ENCODE measurements at places on chromosomes 4 and X.

GRCh38 chr4:72275381-72275780, 243.6 kb downstream of the NPFFR2 start:
- DNase-seq: no peak

- no peak for DNase-seq
Measured at GRCh38 chr4:187321711-187322110, 598.1 kb upstream of the FAT1 start.

GRCh38 chr4:163736876-163737275, 242.4 kb downstream of the TMA16 start:
- no peak for DNase-seq

GRCh38 chr4:129545599-129546278, 449.8 kb downstream of the C4orf33 start:
- DNase-seq: no peak

DNA sequence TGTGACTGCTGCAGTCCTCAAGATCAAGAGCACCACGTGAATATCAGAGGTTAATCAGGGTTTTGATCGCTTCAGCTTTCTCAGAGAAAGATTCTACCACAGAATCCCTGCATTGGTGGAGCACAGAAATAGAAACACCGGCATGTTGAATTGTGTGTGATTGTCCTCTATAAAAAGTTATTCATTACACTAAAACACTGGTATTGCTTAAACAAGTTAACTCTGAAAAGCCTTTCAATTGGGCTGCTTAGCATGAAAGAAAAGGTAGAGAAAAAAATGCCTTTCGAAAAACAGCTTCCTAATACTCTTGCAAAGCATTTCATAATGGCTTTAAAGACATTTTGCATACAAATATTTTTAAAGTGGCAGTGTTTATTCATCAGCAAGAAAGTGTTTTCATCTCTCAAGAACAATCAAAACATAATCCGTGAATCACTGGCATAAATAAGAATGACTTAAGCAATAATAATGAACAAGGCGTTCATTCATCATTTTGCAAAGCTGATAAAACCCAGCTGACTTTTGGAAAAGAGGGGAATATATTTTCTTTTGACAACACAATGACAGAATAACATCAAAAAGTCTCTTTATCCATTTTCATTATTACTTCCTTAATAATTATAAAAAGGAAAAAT, 61.1 kb downstream of the HELT start:
- no peak for DNase-seq

GRCh38 chrX:113470166-113470565, 629.5 kb upstream of the AMOT start:
- DNase-seq: no peak

DNA sequence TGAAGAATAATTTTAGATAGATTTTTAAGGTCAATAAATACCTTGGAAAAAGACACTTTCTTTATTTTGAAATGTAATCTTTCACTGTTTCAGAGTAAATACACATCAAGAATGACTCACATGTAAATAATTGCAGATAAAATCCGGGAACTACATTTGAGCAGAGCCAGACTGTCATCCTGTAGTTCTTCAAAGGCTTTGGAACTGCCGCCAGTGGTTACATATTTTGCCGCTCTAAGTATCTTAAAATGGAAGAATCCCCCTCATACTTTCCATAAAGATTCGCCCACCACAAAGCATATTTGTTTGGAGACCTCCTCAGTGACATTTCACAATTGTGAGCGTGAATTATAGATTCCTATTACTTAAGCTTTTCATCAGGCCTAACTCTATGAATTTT, 607.8 kb upstream of the ZFP42 start:
- peak; percentile 36 for DNase-seq

DNA sequence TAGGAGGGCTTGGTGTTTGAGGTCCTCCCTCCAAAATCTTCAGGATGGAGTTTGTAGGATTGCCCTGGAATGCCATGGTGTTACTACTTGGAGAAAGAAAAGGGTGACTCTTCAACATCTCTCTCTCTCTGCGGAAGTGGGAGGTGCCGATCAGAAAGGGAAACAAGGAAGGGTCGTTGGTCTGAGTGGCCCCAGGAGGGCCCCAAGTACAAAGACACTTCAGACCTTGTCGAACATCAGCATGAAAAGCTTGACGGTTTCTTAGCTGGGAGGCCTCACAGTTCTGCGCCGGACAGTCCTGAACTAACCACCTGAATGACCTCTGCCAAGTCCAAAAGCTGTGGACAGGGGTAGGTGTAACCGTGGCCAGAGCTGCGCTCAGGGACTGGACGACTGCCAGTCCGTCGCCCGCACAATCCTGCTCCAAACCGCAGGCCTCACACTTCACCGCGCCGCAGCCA, 646 bp upstream of the GSX2 start:
- no peak for DNase-seq

GRCh38 chr4:89723096-89723495, 113.9 kb downstream of the SNCA start:
- DNase-seq: no peak

- DNase-seq: no peak
Measured at GRCh38 chr4:98864560-98864959, 64.4 kb downstream of the EIF4E start.

GRCh38 chr4:142781114-142781513, 65.0 kb downstream of the INPP4B start:
- DNase-seq: no peak

- peak; percentile 23 for DNase-seq
Measured at GRCh38 chr4:13543839-13544605, at the start of gene NKX3-2. Gene NKX3-2 (minus strand): TSS chr4:13544508. CDS start chr4:13544414, 94 bp downstream.

- no peak for DNase-seq
Measured at GRCh38 chr4:81650606-81651242, 179.0 kb upstream of the RASGEF1B start.

DNA sequence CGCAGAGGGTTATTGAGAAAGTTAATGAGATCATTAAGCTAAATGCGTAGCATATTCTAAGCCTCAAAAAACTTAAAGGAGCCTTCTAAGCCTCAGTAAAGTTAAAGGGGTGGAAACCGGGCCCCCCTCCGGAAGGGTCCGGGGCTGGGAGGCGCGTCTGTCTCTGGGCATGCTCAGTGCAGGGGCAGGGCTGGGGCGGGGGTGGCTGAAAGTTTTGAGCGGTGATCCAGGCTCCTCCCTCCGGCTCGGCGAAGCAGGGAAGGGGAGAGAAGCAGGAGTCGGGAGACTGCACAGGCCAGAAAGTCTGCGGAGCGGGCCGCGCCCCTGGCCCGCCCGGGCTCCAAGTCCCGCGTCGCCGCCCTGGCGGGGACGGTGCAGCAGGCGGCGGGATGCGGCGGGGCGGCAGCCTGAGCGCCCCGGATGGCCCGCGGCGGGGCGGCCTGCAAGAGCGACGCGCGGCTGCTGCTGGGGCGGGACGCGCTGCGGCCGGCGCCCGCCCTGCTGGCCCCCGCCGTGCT, at the start of gene EVC:
Gene EVC, plus strand, starts transcription at position 241 of the 518 bp plus-strand sequence. Its CDS starts 180 bp downstream, at position 421.
- DNase-seq: no peak

GRCh38 chr4:60847614-60848013, 352.5 kb upstream of the ADGRL3 start:
- DNase-seq: no peak

DNA sequence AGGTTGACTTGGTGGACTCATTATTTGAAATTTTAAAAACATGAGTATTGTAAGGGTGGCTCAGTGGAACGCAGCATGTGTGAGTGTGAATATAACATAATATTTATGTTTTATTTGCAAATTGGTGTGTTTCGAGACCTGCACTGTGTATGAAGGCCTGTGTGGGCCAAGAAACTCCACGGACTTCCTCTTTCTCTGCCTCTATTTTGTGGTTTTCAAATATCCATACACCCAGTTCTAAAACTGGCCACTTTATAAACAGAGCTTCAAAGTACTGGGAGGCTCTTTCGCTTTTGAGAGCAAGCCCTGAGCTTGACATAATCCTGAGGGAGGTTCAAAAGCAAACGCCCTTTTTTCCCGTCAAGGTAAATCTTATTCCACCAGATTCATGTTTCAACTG, 187.7 kb downstream of the GPAT3 start:
- peak; percentile 84 for DNase-seq

DNA sequence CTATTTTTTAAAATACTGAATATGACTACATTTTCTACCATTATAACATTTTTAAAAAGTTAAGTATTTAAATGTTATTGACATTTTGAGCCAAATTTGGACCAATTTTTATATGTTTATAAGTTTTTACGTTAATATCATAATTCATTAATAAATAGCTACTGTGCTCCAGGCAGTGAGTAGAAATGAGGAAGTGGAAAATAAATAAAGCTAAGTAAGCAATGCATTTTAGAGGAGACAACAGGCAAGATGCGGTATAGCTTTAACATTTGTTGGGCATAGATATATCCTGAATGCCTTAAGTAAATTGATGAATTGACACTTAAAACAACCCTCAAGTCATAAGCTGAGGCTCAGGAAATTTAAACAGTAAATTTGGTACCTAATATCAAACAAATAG, 474.8 kb downstream of the PCDH10 start:
- DNase-seq: peak; percentile 76

DNA sequence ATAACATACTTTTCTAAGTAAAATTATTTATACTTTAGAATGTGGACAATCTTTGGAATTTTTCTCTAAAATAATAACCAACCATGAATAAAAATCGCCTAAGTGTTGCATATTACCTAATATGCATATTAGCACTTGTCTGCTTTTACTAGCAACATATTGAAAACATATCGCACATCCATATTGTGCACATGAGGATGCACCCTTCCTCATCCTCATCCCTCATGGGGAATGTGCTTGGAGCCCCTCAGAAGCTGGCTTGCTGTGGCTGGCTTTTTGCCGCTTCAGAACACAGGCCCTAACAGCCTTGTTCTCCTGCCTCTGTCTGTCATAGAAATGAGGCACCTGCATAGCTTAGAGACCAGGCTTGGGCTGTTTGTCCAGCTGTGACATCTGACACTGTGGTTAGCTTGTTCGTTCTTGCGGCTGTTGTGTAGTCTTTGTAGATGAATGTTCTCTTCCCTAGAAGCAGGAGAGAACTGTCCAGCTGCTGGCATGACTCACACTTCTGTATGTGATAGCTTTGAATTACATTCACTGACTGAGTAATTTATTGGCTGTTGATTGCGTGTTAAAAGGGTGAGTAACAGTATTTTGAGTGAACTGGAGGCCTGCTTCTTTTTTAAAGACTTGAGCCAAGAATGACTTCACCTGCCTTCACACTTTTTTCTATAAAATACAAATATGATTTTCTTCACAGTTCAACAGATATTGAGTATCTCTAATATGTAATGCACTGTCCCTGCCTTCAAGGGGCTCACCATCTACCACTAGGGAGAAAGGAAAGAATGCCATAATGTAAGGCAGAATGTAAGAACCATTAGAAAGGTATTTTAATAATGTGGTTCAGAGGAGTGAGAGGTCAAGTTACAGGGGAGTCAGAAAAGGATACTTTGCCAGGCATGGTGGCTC, 81.9 kb downstream of the HMGB2 start:
- peak; percentile 88 for DNase-seq

DNA sequence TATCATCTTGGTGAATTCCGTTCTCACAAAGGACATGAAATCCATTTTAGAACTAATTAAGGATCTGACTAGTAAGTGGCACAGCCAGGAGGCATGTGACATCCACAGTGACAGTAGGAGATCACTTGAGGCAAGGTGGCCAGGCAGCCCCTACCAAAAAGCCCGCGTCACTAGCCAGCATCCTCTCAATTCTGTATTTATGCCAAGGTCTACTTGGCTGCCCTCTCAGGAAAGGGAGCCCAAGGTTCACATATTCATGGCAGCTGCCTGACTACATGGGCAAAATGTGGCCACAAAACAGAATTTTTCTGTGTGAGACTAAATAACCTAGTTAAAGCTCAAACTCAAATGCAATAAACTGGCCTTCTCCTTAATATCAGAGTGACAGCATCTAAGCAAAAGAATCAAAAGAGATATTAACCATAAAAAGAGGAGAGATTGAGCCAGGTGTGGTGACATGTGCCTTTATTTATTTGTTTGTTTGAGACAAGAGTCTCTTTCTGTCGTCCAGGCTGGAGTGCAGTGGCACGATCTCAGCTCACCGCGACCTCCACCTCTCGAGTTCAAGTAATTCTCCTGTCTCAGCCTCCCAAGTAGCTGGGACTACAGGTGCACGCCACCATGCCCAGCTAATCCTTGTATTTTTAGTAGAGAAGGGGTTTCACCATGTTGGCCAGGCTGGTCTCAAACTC, 51.5 kb downstream of the SLC9A7 start:
- no peak for DNase-seq

GRCh38 chrX:63402106-63402505, 51.0 kb upstream of the SPIN4 start:
- DNase-seq: no peak

- DNase-seq: no peak
Measured at GRCh38 chr4:84879651-84880200, 86.8 kb downstream of the WDFY3 start.

DNA sequence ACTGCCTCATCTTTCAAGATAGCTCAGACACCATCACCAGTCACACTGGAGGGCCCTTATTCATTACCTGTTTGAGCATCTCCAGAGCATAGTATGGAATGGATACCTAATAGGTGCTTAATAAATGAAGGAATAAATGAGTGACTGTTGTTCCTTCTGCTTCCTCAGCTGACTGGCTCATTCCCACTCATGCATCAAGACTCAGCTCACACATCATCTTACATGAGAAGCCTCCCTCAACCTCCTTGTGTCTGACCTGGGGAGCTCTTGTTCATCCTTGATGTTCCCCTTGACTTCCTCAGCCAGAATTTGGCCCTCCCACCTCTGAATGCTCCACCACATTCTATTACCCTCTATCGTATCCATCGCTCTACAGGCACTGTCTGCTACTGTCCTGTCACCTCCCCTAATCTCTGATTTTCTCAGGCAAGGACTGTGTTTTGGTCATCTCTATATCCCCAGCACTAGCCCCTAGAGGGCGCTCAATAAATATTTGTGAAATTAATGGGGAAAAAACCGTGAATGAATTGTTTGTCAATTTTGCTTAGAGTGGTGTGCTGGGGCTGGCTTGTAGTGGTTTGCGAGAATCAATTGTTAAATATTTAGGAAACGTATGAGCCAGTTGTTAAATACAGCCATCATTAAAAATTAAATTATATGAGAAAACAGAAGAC, 88.3 kb downstream of the NHSL2 start:
- peak; percentile 70 for DNase-seq

DNA sequence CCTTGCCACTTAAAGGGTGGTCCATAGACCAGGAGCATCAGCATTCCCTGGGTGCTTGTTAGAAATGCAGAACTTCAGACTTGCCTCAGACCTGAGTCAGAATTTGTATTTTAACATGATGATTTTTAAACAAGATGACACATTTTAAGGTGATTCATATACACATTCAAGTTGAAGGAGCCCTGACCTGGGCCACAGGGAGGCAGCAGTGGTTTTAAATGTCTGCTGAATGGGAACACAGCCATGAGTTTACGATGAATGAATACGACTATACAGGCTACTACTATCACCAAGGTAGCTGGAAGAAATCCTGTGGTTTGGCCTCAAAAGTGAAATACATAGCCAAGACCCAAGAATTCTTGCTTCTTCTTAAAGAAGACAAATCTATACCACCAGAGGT, 2.9 kb downstream of the HDAC8 start:
- no peak for DNase-seq

DNA sequence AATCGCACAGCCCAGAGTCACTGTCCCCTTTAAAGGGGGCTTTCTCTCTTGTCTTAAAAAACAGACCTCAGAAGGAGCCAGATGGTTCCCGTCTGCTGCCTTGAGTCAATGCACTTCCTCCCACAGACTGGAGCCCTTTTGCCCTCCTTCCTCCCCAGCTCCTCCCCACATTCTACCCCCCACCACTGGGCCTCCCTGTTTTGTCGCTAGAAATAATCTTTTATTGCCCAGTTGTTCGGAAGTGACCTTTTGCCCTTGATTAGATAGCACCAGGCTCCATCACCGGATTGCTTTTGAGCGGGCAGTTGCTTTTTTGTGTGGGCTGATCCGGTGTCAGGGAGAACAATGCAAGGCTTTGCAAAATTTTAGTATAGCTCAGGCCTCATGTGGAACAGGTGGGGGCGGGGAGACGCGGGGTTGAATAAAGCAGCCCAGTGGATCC, 47.7 kb downstream of the SPRY1 start:
- peak; percentile 95 for DNase-seq
